Inflammatory macrophage treated with lipopolysaccharide for 4 hours (primary cell): ENCODE measurements at places on chromosomes 2 and 18.

- DNase-seq = no peak
These were observed 9.7 kb downstream of the RAB11FIP5 start for GRCh38 chr2:73103018-73103542.

DNA sequence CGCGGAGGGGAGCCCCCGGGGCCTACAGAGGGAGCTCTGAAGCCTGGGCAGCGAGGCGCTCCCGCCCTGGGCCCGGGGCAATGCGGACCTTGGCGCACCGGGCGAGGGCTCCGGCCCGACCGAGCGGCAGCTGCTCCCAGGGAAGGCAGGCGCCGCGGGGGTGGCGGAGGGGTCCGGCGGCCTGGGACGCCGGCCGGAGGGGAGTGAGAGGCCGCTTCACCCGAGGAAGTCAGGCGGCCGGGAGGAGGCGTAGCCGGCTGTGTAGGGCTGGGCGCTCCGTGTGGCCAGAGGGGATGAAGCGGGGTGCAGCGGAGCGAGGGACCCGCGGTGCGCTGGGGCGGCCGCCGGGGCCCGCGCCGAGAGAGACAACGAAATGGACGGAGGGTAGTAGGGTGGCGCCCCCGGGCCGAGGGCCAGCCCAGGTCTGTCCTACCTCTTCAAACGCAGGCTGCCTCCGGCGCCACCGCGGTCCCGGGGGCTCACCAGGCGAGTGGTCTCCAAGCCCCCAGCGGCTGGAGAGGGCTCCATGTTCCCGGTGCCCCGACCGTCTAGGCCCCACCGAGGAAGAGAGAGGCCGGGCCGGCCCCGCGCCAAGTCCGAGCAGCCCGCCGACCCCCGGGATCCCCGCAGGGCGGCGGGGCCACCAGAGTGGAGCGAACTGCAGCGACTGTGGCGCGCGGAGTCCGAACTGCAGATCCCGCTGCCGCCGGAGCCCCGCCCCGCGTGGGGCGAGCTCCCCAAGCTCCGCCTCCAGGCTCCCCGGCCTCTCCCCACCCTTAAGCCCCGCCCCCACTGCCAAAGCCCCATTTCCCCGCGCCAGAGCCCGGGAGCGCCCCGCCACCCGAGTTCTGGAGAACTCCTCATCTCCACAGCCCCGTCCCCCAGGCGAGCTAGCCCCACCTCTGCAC is at the start of gene SLC30A3:
TSS of gene SLC30A3 (minus strand) at position 669 of the 908 bp plus-strand sequence. CDS start at position 528, 141 bp downstream.
- DNase-seq = peak; percentile 63

DNA sequence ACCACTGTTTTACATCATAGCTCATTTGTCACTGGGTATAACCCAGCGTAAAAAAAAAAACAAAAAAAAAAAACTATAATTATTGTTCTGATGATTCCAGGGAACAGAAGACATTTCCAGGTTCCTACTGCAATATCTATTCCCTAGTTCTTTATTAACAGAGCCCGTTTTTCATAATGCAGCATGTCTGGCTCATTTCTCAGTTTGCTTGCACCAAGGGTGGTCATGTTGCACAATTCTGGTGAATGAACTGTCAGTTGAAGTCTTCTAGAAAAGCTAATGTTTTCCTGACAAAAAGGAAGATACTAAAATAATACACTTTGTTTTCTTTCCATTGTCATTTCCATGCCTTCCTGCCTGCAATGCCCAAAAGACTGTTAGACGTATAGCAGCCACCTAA is 180.1 kb downstream of the RDH14 start:
- DNase-seq = no peak

DNA sequence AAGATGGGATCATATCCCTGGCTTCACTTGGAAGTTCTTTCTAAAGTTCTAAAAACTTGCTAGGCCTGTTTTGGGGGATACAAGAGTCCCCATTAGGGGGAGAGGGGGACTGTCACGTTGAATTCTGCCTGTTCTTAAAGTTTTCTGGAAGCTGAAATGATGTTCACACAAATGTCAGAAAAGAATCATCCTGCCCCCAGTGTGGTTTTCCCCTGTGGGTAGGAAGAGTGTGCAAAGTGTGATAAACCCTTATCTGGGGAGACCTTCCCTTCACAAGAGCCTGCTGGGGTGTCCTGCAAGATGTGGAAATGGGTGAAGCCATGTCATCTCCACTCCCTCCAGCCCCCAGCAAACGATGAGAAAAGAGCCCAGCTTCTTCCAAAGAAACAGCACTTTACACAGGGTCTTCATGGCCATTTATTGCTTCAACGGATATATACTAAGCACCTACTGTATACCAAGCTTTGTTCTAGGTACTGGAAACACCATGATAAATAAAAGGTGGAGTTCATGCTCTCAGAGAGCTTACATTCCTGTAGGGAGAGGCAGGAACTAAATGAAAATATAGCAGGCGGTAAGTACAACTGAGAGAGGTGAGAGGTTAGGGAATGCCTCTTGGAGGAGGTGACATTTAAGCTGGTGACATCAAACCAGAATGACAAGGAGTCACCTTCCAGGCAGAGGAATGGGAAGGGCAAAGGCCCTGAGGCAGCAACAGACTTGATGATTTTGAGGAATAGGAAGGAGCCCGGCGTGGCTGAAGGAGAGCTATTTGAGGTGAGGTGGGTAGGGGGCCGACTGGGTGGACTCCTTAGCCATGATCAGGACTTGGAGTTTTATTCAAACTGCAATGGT is 1.6 kb downstream of the MFSD2B start:
- no peak for DNase-seq

GRCh38 chr2:170856066-170856465 is 39.4 kb downstream of the GAD1 start:
- DNase-seq = no peak

GRCh38 chr2:127130421-127130820 is 23.5 kb upstream of the BIN1 start:
- DNase-seq = no peak

- DNase-seq = no peak
These were observed 3.5 kb downstream of the PTMA start for GRCh38 chr2:231711677-231712450.

- DNase-seq = no peak
These were observed 108.6 kb upstream of the CNTNAP5 start for GRCh38 chr2:123916531-123916930.

- no peak for DNase-seq
These were observed 54.5 kb downstream of the RAPH1 start for GRCh38 chr2:203480623-203481022.

- no peak for DNase-seq
These were observed 339.4 kb downstream of the CMPK2 start for GRCh38 chr2:6526093-6526824.

GRCh38 chr2:205001300-205001966 is 456.2 kb downstream of the PARD3B start:
- no peak for DNase-seq

- DNase-seq = no peak
These were observed 119.0 kb upstream of the SERPINE2 start for GRCh38 chr2:224158061-224158460.

DNA sequence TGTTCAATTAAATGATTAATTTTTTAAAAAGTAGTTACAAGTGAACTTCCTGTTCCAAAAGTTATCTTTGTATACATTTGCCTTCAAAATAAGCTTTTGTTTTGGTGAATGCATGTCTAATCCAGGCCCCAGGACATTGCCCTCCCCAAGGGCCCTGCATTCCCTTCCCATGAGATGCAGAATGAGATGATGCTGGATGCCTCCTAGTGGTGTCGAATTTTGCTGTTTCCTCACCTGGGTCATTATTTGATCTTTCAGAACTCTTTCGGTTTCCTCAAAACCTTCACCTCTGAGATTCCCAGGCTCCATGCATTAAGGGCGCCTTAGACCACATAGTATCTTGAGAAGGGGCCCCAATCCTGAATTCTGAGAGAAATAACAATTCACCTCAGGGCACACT is 728.8 kb downstream of the CNTNAP5 start:
- no peak for DNase-seq

GRCh38 chr2:158213773-158214172 is 112.1 kb downstream of the UPP2 start:
- no peak for DNase-seq

GRCh38 chr18:26738706-26739105 is 126.8 kb downstream of the AQP4 start:
- no peak for DNase-seq

- DNase-seq = no peak
These were observed 35.4 kb downstream of the PIEZO2 start for GRCh38 chr18:11113937-11114336.

- DNase-seq = no peak
These were observed 308.0 kb upstream of the LYPD1 start for GRCh38 chr2:132977812-132978529.

- DNase-seq = no peak
These were observed 42.8 kb downstream of the METTL8 start for GRCh38 chr2:171390941-171391516.

- no peak for DNase-seq
These were observed 97.9 kb upstream of the ALKAL2 start for GRCh38 chr2:385785-386184.

- no peak for DNase-seq
These were observed 48.4 kb downstream of the TEX51 start for GRCh38 chr2:126947103-126947429.

DNA sequence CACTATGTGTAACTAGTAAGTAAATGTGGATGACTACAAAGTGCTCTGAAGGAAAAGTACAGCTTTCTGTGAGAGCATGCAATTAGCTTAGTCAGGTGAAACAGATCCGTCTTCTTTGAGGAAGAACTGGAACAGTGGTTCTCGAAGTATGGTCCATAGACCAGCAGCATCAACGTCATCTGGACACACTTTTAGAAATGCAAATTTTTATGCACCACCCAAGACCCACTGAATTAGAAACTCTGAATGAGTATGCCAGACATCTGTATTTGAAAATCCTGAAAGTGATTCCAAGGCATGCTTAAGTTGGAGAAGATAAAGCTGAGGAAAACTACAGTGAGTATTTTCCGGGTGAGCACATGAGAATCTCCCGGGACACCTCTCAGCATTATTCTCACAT is 130.7 kb upstream of the SPHKAP start:
- no peak for DNase-seq

DNA sequence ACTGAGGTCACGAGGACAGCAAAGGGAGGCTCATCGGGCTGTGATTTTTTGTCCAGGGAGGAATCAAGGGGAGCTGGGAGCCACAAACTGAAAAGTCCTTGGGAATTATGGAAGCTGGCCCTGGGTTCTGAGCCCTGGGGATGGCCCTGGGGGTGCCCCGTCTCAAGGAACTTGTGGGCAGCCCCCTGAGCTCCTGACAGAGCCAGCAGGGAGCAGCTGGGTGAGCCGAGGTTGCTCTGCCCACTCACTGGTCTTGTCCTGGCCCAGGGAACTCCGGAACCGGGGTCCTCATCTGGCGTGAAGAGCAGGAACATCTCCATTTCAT is 61.3 kb upstream of the HDAC4 start:
- no peak for DNase-seq

DNA sequence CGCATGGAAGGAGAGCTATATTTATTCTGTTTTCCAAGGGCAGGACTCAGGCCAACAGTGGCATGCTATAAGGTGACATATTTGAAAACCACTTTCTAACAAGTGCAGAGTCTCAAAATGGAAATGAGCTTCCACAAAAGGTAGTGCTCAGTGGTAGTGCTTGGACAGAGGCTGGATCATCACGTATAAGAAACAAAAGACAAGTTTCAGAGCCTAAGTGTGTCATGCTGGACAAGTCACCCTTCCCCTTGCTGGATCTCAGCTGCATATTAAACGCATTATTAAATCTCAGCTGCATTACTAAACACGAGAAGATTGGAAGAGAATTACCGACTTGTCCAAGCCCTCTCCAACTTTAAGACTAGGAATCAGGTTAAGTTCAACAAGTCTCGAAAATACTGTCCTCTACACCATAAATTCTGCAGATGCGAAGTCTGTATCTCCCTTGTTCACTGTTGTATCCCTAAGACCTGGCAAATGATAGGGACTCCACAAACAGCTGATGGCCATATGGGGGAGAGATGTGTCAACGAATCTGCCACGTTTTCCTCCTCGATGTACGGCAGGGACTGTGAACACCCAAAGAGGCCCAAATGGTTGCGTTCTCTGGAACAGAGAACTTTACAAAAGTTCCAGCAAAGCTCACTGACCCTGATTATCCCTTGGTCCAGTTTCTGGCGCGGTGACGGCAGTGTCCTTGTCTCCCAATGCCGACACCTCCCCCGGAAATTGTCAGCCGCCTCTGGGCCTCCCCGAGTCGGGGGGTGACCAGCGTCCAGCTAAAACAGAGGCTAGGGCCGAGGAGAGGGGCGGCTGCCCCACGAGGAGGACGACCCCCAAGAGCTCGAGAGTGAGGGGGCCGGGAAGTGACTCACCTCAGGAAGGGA is 611 bp downstream of the NOL10 start:
- peak; percentile 25 for DNase-seq

GRCh38 chr2:17793803-17794354 is 22.4 kb upstream of the MSGN1 start:
- DNase-seq = no peak

GRCh38 chr2:209473930-209474419 is 50.1 kb downstream of the MAP2 start:
- DNase-seq = no peak

DNA sequence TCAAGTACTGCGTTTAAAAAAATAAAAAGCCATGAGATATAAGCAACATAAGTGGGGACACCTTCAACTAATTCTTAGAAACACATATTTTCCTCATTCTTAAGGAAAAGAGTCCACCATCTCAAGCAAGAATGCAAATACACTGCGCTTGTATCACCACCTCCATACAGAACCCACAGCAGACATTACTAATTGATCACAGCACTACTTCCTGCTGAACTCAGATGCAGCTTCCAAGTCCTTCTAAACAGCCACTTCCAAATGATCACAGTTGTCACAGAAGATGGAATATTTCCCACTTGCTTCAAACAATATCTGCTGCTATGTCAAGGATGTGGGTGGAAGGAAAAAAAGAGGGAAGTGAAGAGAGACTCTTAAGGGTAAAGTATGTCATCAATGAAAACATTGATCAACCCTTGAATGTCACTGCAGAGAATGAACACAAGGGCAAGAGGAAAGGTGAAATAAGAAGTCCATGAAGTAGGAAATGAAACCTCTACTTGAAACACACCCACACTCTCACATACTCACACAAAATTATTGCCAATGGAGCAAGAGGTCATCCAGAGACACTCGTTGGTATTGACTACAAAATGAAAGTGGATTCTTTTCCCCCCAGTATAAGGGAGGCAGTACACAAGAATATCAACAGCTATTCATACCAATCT is 22.1 kb downstream of the TGFA start:
- DNase-seq = peak; percentile 94

DNA sequence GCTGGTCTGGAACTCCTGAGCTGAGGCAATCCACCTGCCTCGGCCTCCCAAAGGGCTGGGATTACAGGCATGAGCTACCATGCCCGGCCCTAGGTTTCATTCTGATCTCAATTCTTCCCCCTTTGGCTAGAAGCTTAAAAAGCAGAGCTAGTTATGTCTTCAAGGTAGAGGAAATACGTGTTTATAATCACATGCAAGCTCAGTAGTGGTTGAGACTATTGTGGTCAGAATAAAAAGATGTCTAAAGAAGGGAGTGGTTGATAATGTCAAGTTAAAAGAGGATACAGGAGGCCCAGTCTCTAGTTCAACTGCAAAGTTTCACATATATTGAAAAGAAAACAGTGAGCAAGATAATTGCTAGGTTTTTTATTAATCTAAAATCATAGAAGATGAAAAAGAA is 807.8 kb upstream of the ACVR2A start:
- no peak for DNase-seq

- peak; percentile 93 for DNase-seq
These were observed 36.3 kb downstream of the MOGAT1 start for GRCh38 chr2:222707689-222708273.
